ENCODE measurements at places on chromosomes 3 and 15.

- no peak for DNase-seq
Observed at GRCh38 chr15:41028853-41029252, 75.6 kb downstream of the CHAC1 start.

DNA sequence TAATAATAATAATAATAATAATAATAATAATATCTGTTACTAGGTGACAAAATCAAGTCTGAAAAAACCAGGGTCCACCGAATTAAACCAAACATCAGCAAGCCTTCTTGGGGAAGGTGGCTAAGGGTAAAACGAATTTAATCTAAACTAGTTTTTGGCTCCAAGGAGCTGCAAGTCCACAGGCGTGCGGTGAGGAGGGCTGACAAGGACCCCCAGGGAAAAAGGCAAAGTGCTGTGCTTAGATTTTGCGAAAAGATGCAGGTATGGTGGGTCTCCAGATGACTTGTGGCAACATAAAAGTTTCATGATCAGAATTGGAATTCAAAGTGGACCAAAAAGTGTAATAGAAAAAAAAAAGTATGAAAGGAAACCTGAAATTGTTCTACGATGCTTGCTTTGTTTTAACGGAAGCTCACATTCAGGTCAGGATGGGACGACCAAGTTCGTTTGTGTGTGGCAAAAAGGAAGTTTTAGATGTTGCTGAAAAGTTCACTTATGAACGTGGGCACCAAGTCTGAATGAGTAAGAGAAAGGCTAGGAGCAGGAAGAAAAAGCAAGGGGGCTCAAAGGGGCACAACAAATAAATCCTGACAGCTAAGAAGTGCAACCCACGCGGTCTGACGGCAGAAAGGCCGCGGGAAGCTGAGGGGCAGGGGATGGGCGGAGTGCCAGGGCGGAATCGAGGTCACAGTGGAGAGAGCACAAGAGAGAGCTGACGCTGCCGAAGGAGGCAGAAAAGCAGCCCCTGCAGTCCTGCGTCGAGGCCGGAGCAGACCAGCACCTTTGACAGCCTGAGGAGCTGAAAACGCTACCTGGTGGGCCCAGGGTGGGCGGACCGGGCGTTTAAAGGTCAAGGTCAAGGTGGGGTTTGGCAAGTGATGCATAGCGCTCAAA is 1.1 kb downstream of the WDR82 start:
- no peak for DNase-seq

- DNase-seq: no peak
Observed at GRCh38 chr3:1469687-1470086, 376.9 kb downstream of the CNTN6 start.

GRCh38 chr3:65951836-65952505 is 86.7 kb downstream of the MAGI1 start:
- DNase-seq: no peak

DNA sequence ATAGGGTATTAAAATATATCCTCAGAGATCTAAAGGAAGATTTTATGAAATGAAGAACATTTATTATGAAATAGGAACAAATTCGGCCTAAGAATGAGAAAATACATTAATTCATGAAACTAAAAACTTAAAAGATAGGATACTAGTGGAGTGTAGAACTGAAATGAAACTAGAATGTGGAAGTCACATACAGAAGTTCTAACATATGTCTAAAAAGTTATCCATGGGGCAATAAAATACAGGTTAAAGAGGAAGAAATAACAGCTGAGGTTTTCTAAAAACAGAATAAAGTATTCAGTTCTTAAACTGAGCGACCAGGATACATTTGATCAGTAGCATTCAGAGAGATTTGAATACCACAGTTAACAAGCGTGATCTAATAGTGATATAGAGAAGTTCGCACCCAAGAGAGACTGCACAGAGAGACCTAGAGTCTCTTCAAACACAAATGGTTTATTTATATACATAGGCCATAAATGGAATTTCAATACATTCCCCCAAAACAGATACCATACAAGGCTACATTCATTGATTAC is 85.9 kb downstream of the FEZF2 start:
- DNase-seq: no peak

GRCh38 chr15:70512772-70513362 is 250.5 kb downstream of the UACA start:
- no peak for DNase-seq

- no peak for DNase-seq
Observed at GRCh38 chr15:101313041-101313761, 18.2 kb upstream of the SNRPA1 start.

DNA sequence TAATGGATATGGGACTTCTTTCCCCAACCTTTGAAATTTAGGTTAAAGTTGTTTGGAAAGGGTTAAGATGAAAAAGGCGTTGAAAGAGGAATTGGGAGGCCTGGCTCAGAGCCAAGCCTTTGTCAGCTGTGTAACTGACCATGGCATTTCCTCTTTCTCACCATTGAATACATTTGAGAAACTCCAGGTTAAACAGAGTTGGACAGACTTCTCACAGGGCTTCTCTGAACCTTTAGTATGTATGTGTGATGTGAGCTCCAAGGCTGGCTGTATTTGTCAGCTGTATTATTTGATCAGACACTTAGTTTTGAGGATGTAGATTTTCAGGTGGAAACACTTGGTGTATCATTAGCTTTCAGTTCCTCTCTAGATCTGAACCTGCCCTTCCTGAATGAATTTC is 136.4 kb upstream of the GOLGA6L4 start:
- no peak for DNase-seq

GRCh38 chr3:102511168-102511567 is 76.4 kb downstream of the ZPLD1 start:
- DNase-seq: no peak

DNA sequence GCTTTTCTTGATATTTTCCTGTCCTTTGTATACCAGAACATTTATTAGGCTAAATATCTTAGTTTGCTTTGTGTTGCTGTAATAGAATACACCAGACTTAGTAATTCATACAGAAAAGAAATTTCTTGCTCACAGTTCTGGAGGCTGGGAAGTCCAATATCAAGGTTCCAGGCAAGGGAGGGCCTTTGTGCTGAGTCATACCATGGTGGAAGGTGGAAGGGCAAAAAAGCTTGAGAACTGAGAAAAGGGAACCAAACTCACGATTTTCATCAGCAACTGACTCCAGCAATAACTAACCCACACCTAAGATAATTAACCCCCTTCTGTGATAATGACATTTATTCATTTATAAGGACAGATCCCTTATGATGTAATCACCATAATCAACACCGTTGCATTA is 496.9 kb upstream of the SUCLG2 start:
- no peak for DNase-seq

GRCh38 chr15:40863660-40864270 is 10.3 kb downstream of the RHOV start:
- DNase-seq: no peak

DNA sequence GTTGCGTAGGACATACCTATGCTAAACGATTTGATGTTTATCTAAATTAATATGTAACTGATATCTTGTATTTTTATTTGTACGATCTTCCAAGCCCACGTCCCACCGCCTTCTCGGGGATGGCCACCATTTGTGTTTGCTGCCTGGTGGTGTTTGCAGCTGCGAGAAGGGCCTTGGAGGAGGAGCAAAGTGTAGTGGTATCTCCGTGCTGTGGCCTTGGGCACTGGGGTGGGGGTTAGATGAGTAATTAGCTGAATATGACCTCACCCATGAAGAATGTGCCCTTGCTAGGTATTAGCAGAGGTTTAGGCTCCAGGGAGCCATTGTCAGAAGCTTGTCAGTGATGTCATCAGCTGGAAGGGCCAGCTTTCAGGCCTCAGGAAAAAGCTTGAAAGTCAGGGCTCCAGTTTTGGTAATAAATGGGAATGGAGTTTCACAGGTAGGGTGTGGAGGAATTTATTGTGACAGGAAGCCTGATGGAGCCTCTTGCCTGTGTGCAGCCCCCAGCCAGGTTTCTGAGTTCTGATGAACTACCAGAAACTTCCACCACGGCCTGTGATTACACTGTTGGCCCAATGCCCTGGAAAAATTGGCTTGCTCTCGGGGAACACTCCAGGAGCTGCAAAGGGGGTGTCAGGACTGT is 41.0 kb downstream of the FLNB start:
- no peak for DNase-seq

GRCh38 chr3:123621186-123621849 is 36.5 kb upstream of the HACD2 start:
- no peak for DNase-seq

DNA sequence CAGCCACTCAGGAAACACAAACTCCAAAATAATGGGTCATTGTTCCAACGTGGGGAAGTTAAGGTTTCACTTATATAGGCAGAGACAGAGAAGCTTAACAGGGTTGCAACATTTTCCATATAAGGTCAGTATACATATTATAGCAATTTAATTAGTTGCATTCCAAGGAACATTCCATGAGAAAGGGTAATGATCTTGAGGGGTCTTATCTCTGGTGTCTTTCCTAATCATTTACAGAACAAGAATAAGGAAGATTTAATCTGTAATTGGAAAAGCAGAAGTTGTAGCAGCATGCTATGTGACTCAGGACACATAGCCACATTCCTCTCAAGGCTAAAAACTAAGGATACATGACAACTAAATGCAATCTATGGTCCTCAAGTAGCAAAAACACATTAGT is 4.9 kb downstream of the MNS1 start:
- DNase-seq: no peak

GRCh38 chr3:107344722-107345121 is 32.5 kb upstream of the CCDC54 start:
- DNase-seq: no peak

DNA sequence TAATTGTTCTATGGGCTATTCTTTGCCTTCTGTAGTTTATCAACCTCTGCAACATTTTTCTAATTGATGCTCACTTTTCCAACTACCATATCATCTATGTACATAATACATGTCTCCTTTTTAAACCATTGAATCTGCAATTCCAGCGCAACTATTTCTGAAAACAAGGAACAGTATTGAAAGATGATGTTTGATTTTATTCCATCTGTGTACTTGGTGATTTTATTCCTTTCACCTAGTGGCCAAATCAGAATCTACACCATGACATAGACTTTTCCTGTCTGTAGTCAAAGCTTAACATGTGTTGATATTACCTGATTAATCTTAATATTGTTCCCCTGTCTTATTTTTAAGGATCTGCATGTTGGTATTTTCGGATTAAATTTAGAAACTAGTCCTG is 13.0 kb downstream of the NKTR start:
- DNase-seq: no peak

- DNase-seq: no peak
Observed at GRCh38 chr3:189766416-189766815, 135.2 kb downstream of the TP63 start.

DNA sequence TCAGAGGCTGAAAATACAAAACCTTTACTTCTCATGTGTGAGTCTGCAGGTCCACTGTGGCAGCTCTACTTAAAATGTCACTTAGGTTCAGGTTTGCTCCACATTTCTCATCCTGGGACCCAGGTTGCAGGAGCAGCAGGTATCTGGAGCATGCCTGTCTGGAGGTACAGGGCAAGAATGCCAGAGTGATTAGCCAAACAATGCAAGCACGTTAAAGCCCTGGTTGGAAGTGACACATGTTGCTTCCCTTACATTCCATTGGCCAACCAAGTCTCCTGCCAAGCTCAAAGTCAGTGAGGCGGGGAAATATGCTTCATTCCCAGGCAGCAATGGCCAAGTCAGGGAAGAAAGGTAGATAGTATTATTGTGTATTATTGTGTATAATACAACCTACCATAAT is 76.8 kb upstream of the ARL6 start:
- DNase-seq: no peak

DNA sequence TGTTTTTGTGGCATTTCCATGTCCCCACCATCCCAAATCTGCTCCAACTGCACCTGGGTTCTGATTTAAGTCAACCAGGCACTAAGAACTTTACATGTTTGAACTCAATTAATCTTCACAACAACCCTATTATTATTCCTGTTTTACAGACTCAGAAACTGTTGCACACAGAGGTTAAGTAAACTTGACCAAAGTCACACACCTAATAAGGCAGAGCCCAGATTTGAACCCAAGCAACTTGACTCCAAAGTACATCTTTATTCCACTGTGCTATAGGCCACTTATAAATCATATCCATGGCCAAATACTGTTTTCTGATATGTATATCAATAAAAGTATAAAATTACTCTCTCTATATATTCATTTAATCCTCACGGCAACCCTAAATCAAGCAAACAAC is 16.4 kb downstream of the TM4SF18 start:
- DNase-seq: no peak

GRCh38 chr3:169241630-169241990 is 421.9 kb downstream of the MECOM start:
- no peak for DNase-seq

- no peak for DNase-seq
Observed at GRCh38 chr3:188558343-188559071, 404.6 kb downstream of the LPP start.

DNA sequence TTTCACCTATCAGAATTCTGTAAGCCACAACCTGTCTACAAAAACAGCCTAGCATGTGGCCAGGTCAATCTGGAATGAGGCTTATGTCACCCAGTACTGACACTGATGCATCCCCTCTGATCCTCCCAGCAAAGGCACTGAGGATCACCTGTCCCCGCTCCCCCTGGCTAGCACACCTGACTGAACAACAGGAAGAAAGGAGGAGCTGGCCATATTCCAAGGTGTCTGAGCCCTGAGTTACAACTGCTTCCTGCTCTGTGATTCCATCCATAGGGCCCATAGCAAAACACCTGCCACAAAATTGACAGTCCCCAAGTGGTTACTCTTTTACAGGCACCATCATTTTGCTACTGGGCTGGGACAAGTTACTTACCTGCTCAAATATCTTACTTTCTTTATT is 555.5 kb upstream of the CFAP20DC start:
- peak; percentile 75 for DNase-seq

DNA sequence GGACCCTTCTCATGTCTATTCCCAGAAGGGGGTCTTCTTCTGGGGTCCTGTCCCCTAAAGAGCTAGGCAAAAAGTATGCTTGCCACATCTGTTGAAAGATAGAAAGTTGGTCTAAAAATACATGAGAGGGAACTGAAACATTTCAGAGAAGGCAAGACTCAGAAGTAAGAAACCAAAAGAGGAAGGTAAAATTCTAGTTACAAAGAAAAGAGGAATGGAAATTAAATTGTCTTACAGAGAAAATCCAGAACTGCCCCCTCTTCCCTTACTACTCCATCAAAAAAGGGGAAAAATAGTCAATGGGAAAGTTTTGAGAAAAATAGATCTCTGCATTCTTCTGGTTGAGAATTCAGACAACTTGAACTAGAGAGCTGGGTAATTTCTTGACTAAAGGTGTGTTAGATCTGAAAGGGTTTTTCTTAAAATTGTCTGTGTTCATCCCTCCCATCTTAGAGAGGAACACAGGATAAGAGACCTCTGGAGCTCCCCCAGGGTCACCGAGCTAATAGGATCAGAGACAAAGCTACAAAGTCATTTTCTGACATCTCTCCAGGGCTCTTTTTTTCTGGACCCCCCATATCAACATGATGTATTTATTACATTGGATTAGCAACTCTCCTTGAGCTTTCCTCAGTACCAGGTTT is 32.3 kb upstream of the CCR2 start:
- DNase-seq: no peak

GRCh38 chr15:40960925-40961324 is 7.7 kb downstream of the CHAC1 start:
- DNase-seq: no peak

DNA sequence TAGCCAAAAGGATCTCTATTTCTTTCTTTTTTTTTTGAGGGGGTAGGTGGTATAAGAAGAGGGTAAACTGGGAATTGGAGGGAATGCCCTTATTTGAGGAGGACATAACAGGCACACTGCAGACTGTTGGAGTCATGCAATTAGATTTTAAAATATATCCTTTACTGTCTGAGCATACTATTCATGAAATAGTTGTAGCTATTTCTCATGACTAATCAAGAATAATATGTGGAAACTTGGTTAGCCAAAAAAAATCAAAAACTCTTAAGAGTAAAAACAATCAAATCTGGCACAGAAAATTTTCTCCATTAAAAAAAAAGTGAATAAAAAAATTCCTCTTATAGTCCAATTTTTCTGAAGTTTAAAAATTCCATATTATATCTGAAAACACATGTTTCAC is 174.9 kb downstream of the SCAPER start:
- no peak for DNase-seq

Measured in NCI-H2081 treated with DMSO at 0.1 percent for 48 hours (cell line).